Vagina (tissue), 2 donors: ENCODE measurements at places on chromosomes 3 and 15. TPM values are rescaled to one million over a fixed set of nuclear protein-coding genes. Genes with fewer than 3 reads are reported as not detected.

DNA sequence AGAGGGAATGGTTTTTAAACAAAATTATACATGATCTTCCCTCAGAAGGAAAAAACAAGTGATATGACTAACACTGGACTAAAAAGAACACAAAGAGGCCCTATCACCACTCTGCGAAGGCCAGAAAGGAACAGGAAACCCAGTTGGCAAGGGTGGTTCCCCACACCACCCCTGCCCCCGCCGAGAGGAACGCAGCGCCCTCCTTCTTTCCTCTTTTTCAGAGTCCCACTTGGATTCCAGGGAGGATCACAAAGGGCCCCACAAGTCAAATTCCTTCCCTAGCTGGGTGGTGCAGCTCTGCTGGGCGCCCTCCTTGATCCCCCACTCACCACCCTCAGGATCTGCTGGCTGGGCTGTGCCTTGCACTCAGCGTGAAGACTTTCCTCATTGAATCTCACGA lies 29.8 kb downstream of the PLA1A start:
- H3K36me3 ChIP-seq = no peaks in the 10 kb centered on the region
- H3K27me3 ChIP-seq = no peaks in the 10 kb centered on the region
- peak overlapping the region; percentile 56 for H3K27ac ChIP-seq
- no peak overlapping the region for H3K4me3 ChIP-seq

DNA sequence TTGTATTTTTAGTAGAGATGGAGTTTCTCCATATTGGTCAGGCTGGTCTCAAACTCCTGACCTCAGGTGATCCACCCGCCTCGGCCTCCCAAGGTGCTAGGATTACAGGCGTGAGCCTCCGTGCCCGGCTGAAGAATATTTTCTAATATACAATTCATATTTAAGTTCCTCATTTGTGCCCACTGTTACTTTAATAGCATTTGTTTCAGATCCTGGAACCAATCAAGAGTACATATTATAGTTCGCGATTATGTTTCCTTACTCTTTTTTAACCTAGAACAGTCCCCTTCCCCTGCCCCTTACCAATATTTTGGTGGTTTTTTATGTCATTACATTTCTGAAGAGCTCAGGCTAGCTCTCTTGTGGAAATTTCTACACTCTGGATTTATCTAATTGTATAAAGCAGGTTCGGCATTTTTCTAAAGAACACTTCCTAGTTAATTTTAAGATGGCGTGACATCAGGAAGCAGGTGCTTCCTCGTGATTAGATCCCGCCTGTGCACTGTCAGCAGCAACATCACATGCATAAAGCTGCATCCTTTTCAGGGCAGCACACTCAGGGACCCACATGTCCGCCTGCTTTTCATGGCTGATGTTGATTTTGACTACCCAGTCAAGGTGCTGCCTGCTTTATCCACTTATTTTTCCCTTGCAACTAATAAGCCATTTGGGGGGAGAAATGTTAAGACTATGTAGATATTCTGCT lies 88.7 kb upstream of the EPHB3 start:
- DNase-seq = no peak
- no peaks in the 10 kb centered on the region for H3K4me1 ChIP-seq
- H3K27me3 ChIP-seq = no peaks in the 10 kb centered on the region
- no peak overlapping the region for H3K27ac ChIP-seq
- no peaks in the 10 kb centered on the region for H3K36me3 ChIP-seq

GRCh38 chr3:48194446-48195071 lies 6.3 kb upstream of the CDC25A start:
- no peak overlapping the region for H3K27ac ChIP-seq
- no peak overlapping the region for H3K4me3 ChIP-seq
- no peaks in the 10 kb centered on the region for H3K36me3 ChIP-seq
- no peak for DNase-seq

DNA sequence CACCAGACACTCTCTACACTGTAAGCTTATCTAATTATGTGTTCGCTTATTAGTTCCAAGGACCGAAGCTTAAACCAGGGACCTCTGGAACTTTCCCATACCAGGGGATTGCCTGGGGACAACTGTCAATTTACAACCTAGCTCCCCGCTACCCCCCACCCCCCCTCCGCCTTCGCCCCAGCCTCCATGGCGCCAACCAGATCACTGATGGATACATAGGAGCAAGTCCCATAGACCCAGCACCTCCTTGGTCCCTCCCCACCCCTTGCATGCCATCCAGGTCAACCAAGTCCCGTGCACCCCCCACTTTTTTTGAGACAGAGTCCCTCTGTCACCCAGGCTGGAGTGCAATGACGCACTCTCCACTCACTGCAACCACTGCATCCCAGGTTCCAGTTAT lies 930 bp upstream of the PDCD7 start:
- H3K27ac ChIP-seq = no peak overlapping the region
- H3K4me1 ChIP-seq = peaks cover 34% of the 10 kb centered on the region
- H3K4me3 ChIP-seq = peak overlapping the region; percentile 69
- peaks cover 2% of the 10 kb centered on the region for H3K36me3 ChIP-seq

DNA sequence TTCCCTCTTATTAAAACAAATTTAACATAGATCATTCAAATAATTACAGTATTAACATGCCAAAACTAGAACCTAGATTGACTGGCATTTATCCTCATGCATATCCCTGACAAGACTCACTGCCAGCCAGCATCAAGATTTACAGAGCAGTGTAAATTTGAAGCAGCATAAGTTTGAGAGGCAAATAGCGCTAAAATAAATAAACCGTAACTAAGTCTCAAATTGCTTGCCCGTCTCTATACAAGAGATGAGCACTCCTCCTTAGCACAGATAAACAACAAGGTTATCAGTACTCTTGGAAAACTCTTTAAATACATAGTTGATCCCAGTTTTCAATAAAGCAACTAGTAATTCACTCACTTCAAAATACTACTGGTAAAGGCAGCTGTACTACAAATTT lies 29.6 kb downstream of the MSL2 start:
- H3K4me1 ChIP-seq = peaks cover 80% of the 10 kb centered on the region
- H3K36me3 ChIP-seq = no peaks in the 10 kb centered on the region
- no peak for DNase-seq
- no peak overlapping the region for H3K4me3 ChIP-seq

- no peaks in the 10 kb centered on the region for H3K27me3 ChIP-seq
- H3K4me1 ChIP-seq = no peaks in the 10 kb centered on the region
- no peak for DNase-seq
- no peaks in the 10 kb centered on the region for H3K36me3 ChIP-seq
- H3K4me3 ChIP-seq = no peak overlapping the region
These were observed 318.0 kb upstream of the LMCD1 start for GRCh38 chr3:8183627-8184026.

- no peaks in the 10 kb centered on the region for H3K36me3 ChIP-seq
- no peaks in the 10 kb centered on the region for H3K27me3 ChIP-seq
- DNase-seq = no peak
- H3K27ac ChIP-seq = no peak overlapping the region
These were observed 243.4 kb downstream of the DTWD1 start for GRCh38 chr15:49864251-49864650.

DNA sequence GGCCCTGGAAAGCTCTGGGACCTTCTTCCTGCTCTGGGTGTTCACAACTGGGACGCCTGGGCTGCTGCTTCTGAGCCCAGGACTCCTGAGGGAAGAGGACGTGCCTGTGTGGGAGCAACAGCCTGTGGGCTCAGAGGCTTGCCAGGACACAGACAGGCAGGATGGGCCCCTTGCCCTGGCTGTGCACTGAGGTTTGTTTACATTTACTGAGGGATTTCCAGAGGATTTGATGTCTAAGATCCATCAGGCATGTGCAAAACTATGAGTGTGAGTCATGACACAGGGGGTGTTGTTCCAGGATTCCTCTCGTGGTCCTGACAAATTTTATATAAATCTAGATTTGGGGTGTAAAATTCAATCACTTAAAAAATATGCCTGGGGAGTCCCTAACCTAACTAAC lies 10.6 kb downstream of the CCR9 start:
- peaks cover 17% of the 10 kb centered on the region for H3K4me1 ChIP-seq
- no peaks in the 10 kb centered on the region for H3K36me3 ChIP-seq
- H3K4me3 ChIP-seq = no peak overlapping the region

DNA sequence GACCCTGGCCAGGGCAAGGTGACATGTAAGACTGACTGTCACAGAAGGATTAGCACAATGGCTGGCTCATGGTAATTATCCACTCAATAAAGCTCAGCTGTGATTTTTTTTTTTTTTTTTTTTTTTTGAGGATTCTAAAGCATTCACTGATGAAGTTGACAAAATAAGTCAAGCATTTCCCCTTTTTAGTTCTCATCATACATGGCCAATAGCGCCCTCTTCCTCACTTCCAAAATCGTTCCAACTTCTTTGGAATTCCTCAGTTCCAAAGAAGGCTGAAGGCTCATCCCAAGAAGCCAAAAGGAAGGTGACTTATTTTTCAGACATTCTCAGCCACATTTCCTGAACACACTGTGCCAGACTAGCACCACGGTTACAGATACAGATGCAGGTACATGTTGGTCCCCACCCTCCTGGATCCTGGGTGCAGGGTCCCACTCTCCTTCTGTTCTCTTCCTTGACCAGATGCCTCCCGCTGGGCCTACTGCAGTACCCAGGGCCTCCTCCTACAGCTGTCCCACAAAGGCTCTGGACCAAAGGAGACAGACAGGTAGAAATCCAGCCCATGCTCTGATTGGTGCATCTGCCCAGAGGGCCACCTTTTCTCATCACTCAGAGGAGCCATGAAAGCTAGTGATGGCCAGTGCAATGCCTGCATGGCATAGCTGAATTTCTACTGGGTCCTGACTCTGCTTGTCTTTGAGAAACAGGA lies 202.6 kb downstream of the UACA start:
- H3K4me3 ChIP-seq = no peak overlapping the region
- H3K36me3 ChIP-seq = no peaks in the 10 kb centered on the region
- no peak overlapping the region for H3K27ac ChIP-seq
- peak; percentile 87 for DNase-seq
- H3K4me1 ChIP-seq = peaks cover 12% of the 10 kb centered on the region
- H3K27me3 ChIP-seq = no peaks in the 10 kb centered on the region

- H3K4me3 ChIP-seq = peak overlapping the region; percentile 97
- peak overlapping the region; percentile 98 for H3K27ac ChIP-seq
These were observed 1.7 kb downstream of the PKM start for GRCh38 chr15:72229076-72229946.

- no peak overlapping the region for H3K4me3 ChIP-seq
- DNase-seq = no peak
- no peaks in the 10 kb centered on the region for H3K4me1 ChIP-seq
- no peaks in the 10 kb centered on the region for H3K27me3 ChIP-seq
These were observed 13.9 kb downstream of the ILDR1 start for GRCh38 chr3:122008166-122008565.

GRCh38 chr3:70554170-70554569 lies 241.7 kb upstream of the MDFIC2 start:
- H3K36me3 ChIP-seq = no peaks in the 10 kb centered on the region
- no peaks in the 10 kb centered on the region for H3K4me1 ChIP-seq
- DNase-seq = no peak
- H3K4me3 ChIP-seq = no peak overlapping the region
- H3K27me3 ChIP-seq = no peaks in the 10 kb centered on the region
- no peak overlapping the region for H3K27ac ChIP-seq

GRCh38 chr3:87780811-87781210 lies 278.0 kb downstream of the CGGBP1 start:
- H3K4me1 ChIP-seq = no peaks in the 10 kb centered on the region
- no peaks in the 10 kb centered on the region for H3K36me3 ChIP-seq
- no peak overlapping the region for H3K4me3 ChIP-seq
- no peaks in the 10 kb centered on the region for H3K27me3 ChIP-seq
- no peak for DNase-seq

DNA sequence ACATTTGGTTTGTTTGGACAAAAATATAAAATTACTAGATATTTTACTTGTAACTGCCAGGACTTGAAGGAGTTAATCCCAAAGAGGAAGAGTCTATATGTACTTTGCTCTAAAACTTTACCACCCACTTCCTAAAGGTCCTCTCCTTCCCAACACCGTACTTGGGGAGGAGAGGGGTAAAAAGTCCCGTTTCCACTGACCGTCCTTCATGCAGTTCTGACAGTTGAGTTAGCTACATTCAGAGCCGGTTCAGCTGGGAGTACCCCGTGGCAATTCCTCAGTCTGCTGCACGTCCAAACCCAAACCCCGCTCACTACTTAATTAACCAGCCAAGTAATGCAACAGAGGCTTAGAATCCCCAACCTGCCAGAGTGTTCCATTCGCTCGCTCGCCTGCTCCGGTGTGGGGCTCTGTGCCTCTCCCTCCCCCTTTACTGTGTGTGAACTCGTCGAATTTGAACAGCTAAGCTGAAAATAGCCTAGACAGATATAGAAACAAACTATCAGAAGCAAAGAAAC lies 519.7 kb downstream of the FOXP1 start:
- no peak for DNase-seq
- peak overlapping the region; percentile 79 for H3K4me3 ChIP-seq
- peak overlapping the region; percentile 99 for H3K27ac ChIP-seq
- no peaks in the 10 kb centered on the region for H3K27me3 ChIP-seq
- H3K36me3 ChIP-seq = no peaks in the 10 kb centered on the region

- no peaks in the 10 kb centered on the region for H3K36me3 ChIP-seq
- no peak for DNase-seq
- H3K27me3 ChIP-seq = no peaks in the 10 kb centered on the region
- H3K4me3 ChIP-seq = no peak overlapping the region
- peaks cover 30% of the 10 kb centered on the region for H3K4me1 ChIP-seq
These were observed 142.6 kb downstream of the CMSS1 start for GRCh38 chr3:99960123-99960878.

DNA sequence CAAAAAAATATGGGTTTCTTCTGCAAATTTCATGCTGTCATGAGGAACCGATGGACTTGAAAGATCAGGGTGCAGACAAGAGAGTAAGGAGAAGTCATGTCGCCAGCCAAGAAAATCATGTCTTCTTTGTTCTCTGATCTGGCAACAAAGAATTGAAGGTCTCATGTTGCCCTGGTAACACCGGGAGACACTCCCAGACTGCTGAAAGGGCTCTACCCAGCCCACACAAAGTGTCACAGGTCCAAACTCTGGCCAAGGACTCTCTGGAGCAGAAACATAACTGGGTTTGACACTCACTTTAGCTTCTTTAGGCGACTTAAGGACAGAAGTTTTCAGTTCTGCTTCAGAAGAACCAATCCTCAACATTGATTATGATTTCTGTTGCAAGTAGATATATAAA lies 42.9 kb downstream of the SIDT1 start:
- H3K27me3 ChIP-seq = no peaks in the 10 kb centered on the region
- H3K4me1 ChIP-seq = no peaks in the 10 kb centered on the region
- no peaks in the 10 kb centered on the region for H3K36me3 ChIP-seq

GRCh38 chr15:78682004-78682651 lies 41.1 kb upstream of the CHRNB4 start:
- no peak for DNase-seq
- H3K36me3 ChIP-seq = no peaks in the 10 kb centered on the region
- H3K27ac ChIP-seq = no peak overlapping the region

- H3K27ac ChIP-seq = no peak within 1 kb of the TSS
- no peaks in the 10 kb centered on the region for H3K27me3 ChIP-seq
- peak within 1 kb of the TSS; percentile 69 for H3K4me3 ChIP-seq
- H3K36me3 ChIP-seq = no peaks in the 10 kb centered on the region
- H3K4me1 ChIP-seq = peaks cover 28% of the 10 kb centered on the region
These were observed at the start of gene TMEM108 for GRCh38 chr3:133038089-133038730. TSS of gene TMEM108 (plus strand) at chr3:133038391.

GRCh38 chr3:87206070-87206469 lies 21.0 kb upstream of the CHMP2B start:
- no peak for DNase-seq
- H3K27ac ChIP-seq = no peak overlapping the region
- H3K4me1 ChIP-seq = no peaks in the 10 kb centered on the region
- no peak overlapping the region for H3K4me3 ChIP-seq

The ITIH1 gene
- total RNA-seq = 0.98 TPM

The THAP10 gene
- total RNA-seq = 2.7 TPM

The CERS3 gene
- total RNA-seq = 43.5 TPM

The LRTM1 gene
- not detected for total RNA-seq

The NEK10 gene
- total RNA-seq = not detected

The ATP6V1A gene
- total RNA-seq = 28.5 TPM

The CELF6 gene
- total RNA-seq = 7.1 TPM

The SERPINI2 gene
- total RNA-seq = not detected

The ACKR2 gene
- 7.9 TPM for total RNA-seq

The P2RY1 gene
- total RNA-seq = 17.9 TPM

The RBM15B gene
- total RNA-seq = 20.6 TPM
